ENCODE measurements at places on chromosomes 4 and X.

DNA sequence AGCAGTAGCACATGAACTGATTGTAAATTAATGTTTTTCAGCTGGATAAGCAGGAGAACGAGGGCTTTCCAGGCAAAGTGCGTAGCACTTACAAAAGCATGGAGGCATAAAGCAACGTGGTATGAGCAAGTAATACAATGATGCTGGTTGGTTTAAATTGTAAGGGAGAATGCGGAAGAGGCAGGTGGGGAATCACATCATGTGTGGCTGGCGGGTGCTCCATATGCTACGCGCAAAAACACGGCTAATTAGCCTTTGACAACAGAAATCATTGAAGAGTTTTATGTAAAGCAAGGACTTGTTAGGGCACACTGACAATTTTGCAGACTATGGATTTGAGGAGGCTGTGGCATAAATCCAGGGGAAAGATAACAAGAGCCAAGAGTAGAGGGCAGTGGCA lies 14.6 kb downstream of the SYTL4 start:
- no peak for DNase-seq

- no peak for DNase-seq
These were observed 150.1 kb downstream of the DHX15 start for GRCh38 chr4:24434241-24434640.

DNA sequence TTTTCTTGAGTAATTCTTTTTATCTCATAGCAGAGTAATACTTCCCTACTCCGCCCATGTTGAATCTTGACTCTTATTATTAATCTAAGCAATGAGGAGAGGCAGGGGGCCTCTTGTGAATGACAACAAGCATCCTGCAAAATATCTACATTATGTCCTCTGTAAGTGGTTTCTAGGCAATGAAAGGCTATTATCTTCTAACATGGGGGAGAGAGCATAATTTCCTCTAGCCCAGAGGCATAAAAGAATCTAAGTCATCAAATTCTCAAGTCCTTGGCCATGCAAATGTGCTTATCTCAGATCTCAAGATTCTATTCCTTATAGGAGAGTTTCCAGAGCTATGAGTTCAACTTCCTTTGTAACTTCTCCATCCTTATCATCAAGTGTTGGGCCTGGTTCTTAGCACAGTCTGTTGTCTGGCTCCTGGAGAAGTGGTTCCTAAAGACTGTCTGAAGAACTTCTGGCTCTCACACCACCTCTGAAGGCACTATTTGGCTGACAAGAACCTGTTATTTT lies 423.1 kb upstream of the INTU start:
- no peak for DNase-seq

GRCh38 chr4:56311299-56311975 lies 75.9 kb downstream of the AASDH start:
- no peak for DNase-seq

DNA sequence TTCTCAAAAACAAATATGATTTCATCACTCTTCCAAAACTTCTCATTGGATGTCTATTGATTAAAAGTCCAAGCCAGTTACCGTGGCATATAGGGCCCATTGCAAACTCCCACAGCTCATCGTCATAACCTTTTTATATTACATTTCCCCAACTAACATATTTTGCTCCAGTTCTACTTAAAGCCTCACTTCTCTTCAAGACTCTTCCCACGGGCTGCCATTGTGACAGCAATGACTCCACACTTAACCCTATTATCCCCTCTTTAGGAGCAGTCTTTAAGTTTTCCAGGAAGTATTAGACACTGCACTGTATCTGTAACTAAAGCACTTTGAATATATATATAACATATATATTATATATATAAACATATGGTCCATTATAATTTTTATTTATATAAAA lies 44.5 kb downstream of the DTHD1 start:
- DNase-seq: no peak

GRCh38 chrX:45980726-45981125 lies 564.5 kb downstream of the ZNF674 start:
- no peak for DNase-seq

- no peak for DNase-seq
These were observed 93.2 kb upstream of the AP1S2 start for GRCh38 chrX:15947648-15948317.

DNA sequence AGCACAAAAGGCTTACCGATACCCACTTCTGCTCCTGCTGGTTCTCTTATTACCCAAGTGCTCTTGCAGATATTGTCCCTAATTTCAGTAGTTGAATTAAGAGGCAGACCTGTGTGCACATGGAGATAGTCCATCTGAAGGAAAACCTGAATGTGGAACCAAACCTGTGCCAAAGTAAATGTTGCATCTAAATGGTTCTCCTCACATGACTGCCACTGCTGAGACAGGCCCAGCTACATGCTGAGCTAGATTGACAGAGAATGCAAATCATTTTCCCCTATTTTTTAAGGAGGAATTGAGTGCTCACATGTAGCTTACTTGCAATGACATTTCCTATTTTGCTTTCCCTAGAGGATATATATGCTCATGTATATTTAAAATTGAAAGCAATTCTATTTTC lies 609.1 kb upstream of the TECRL start:
- no peak for DNase-seq

- no peak for DNase-seq
These were observed 62.9 kb downstream of the HAUS3 start for GRCh38 chr4:2178986-2179385.

GRCh38 chrX:102765217-102765616 lies 44.7 kb downstream of the GPRASP3 start:
- no peak for DNase-seq

DNA sequence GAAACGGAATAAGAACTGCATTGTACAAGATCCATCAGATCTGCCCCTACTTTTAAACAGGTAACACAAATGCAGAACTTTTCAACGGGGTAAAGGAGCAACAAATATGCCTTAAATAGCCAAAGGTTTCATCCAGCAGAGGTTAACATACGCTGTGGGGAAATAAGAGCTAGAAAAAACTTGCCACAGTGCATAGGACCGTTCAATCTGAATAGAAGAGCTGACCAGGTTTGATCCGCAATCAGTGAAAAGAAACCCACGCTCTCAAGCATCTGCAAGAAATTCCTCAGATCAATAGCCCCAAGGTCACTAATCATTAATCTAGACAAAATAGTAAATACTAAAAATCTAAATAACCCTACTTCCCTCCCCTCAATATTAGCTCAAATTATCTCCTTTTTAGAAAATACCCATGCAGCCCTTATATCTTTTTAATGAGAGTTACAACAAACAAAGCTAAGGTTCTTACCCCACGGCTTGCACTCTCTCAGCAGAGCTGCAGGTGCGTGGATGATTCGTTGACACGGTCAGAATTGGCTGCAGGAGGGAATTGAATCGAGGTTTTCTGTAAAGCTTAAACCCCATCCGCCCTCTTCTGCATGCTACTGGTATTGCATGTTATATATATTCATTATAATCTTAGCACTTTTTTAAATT lies at the start of gene TLR10:
TLR10 (minus strand) TSS at position 539 of the 657 bp plus-strand sequence. CDS start 7,400 bp downstream, outside the sequence.
- no peak for DNase-seq

GRCh38 chr4:138182838-138183426 lies 59.2 kb downstream of the SLC7A11 start:
- no peak for DNase-seq

DNA sequence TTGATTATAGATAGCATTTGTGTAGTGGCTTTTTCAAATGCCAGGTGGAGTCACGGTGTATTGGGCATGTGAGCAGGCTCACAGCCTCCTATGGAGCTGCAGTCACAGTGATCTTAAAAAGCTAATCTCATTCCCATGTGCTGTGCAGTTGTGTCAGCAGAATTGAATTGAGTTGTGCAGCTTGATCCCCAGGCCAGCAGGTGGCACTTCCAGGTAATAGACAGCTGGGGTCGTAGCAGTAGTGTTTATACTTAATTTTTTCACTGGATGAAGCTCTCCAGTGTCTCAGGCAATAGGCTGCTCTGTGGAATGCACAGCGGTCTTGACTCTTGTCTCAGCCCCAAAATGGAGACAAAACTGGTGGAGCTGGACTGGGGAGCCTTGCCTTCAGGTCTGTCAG lies 1028.1 kb downstream of the SH3BGRL start:
- DNase-seq: no peak

- DNase-seq: no peak
These were observed 47.5 kb downstream of the RAPGEF2 start for GRCh38 chr4:159150396-159150795.

DNA sequence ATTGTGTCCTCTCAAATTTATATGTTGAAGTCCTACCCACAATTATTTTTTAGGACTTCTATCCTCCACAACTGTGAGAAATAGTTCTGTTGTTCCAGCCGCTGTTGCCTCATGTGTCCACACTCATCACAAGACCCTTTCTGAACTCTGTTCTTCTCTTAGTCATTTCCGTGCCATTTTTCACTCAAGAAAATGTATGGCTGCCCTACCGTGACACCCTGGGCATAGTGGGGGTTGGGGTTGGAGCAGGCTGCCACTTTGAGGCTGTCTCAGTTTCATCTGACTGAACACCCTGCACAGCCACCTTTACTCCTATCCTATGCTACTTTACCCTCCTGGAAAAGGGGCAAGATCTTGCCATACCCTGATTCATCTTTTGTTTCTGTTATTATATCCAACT lies 319.1 kb downstream of the TENM3 start:
- DNase-seq: no peak

DNA sequence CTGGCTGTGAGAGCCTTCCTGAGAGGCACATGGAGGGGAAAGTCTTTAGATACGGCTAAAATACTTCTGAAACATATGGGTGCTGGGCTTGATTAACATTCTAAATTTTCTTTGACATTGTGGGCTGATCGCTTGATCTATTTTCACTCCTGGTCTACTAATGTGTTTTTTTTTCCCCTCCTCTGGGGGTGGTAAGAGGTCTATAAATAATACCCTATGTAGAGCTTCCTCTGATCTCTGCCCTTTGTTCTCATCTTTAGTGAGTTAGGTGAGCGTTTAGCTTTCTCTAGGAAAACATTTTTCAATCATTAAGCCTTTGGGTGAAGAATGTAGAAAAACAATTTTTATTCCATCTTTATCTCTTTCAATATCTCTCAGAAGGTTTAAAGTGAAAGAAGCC lies 9.8 kb downstream of the SLC4A4 start:
- no peak for DNase-seq

DNA sequence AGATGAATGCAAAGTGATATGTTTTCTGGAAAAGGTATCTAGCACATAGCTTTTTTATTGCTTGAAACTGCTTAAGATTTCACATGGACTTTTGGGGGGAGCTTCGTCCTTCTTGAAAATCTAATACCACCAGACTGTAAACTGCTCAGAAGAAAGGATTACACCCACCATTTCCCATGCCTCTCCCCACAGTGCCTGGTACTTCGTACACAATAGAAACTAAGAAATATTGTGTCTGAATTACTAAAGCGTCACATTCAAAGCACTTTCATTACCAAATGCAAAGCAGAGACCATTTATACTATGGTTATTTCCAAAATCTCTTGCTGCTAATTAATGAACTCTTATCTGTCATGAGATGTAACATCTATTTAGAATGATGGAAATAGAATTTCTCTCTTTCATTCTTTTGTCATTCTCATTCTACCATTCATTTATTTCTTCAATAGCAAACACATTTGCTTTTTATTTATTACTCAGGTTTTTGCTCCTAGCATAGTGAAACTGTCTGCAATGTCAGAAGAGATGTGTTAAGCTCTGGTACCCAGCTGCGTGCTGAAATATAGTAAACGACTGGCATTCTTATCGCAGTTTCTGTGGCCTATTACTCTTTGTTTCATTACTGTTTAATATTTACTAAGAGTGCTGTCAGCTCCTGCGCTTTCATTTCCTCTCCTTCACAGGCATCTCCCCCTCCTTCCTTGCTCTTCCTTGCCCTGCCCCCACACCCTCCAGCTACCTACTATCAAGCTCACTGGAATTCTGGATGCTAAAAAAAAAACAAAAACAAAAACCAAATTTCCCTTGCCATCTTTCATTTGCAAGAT lies 51.4 kb upstream of the RAPGEF2 start:
- no peak for DNase-seq

DNA sequence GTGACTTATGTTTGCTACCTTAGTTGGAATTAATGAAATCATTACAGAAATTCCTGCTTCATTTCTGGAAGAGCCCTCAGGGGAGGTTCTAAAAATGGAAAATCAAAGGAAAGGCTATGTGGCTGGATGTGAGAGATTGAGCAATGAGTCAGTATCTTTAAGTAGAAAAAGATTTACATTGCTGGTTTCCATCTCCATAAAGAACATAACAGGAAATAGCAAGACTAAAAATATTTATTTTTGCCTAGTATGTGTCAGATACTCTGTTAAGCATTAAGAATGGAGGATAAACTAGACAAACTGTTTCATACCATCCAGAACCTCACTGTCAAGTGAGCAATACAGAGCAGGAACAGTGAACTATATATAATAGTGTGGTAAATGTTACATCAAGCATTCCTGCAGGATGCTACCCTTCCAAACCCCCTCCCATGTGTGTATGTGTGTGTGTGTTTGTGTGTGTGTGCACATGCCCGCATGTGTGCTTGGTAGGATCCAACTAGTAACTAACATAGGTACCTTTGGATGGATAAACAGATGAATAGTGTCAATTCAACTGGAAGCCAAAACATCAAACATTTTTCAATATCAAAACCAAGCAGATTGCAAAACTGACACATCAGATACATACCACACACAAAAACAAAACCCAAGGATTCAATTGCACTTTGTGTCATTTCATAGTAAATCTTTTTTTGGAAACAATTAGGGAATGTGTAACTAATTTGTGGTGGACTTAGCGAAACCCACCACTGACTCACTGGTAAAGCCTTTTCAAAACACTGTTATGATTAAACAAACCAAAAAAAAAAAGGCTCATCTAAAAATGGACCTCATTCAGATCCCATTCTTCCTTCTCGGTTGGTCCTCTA lies 223.4 kb downstream of the SHROOM3 start:
- DNase-seq: no peak

DNA sequence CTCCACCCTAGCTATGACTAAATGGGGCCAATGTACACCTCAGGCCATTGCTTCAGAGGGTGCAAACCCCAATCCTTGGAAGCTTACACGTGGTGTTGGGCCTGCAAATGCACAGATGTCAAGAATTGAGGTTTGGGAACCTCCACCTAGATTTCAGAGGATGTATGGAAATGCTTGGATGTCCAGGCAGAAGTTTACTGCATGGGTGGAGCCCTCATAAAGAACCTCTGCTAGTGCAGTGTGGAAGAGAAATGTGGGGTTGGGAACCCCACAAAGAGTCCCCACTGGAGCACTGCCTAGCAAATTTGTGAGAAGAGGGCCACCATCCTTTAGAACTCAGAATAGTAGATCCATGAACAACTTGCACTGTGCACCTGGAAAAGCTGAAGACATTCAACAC lies 284.1 kb downstream of the ANTXR2 start:
- DNase-seq: no peak

- no peak for DNase-seq
These were observed 4.2 kb upstream of the CDS1 start for GRCh38 chr4:84578540-84579402.

GRCh38 chr4:120844528-120844921 lies 78.0 kb downstream of the PRDM5 start:
- no peak for DNase-seq

- DNase-seq: no peak
These were observed 18.4 kb downstream of the GABRA4 start for GRCh38 chr4:46974891-46975543.

- DNase-seq: no peak
These were observed 511.3 kb downstream of the TRIML1 start for GRCh38 chr4:188650516-188650915.
